Lung microvascular endothelial cell (primary cell): ENCODE measurements at places on chromosomes 2 and 18. TPM values are rescaled to one million over a fixed set of nuclear protein-coding genes. Genes with fewer than 3 reads are reported as not detected.

The MAPRE3 gene
- 0.65 and 0.79 TPM in 2 replicates for total RNA-seq

The DQX1 gene
- total RNA-seq = not detected in 2 replicates

The LAMA3 gene
- 2.4 and 2.8 TPM in 2 replicates for total RNA-seq

The MDH1B gene
- under 0.01 TPM in 1 of 2 replicates, not detected in the other for total RNA-seq

The STPG4 gene
- 0.20 TPM in 1 of 2 replicates, not detected in the other for total RNA-seq

The SEMA4F gene
- total RNA-seq = 1.8 and 2.2 TPM in 2 replicates

The COLEC12 gene
- total RNA-seq = 33.8 and 104 TPM in 2 replicates

The C2orf92 gene
- total RNA-seq = 0.79 and 1.1 TPM in 2 replicates

- no peak for DNase-seq
Observed at GRCh38 chr2:205034034-205034433, 488.8 kb downstream of the PARD3B start.

- DNase-seq = no peak
Observed at GRCh38 chr18:2933995-2934394, 78.9 kb downstream of the LPIN2 start.

DNA sequence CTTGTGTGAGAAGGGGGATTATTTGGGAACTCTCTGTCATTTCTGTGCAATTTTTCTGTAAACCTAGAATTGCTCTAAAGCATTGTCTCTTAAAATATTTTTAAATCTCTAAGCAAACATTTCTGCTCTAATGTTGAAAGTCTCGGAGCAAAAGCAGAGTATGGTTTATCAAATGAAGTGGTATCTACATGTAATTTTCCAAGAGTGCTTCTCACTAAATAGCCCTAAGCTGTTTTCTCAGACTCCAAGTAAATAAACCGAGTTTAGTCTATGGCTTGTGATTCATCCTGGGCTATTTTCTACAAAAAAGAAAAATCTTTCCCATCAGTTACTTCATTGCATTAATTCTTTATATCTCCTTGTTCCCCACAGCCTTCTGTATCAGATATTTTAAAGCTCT is 90.8 kb downstream of the METTL4 start:
- DNase-seq = no peak

DNA sequence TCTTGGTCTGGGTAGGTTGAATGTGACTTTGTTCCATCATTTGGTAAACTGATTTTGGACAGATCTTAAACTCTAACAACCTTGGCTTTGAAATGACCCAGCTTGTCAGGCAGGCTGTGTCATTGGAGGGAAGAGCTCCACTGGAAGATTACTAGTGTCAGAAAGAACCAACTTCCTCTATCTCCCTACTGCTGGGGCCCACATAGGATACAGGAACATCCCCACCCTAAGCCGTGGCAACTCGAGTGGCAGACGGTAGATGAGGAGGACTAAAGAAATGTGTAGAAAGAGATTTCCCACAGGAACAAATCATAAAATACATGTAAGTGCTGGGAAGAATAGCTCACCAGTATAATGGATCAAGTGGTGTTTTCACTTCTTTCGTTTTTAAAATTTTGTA is 4.3 kb upstream of the G6PC2 start:
- DNase-seq = no peak

DNA sequence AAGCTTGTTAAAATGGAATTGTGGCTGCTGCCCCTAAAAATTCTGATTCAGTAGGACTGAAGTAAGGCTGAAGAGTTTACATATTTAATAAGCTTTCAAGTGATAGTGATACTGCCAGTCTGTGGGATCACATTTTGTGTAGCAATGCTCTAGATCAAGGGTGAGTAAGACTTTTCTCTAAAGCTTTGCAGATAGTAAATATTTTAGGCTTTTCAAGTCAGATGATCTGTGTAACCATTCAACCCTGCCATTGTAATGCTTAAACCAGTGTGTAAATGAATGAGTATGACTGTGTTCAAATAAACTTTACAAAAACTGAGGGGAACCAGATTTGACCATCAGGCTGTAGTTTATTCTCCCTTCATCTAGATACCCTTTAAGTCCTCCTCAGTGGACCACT is 92.7 kb downstream of the PIK3C3 start:
- no peak for DNase-seq

DNA sequence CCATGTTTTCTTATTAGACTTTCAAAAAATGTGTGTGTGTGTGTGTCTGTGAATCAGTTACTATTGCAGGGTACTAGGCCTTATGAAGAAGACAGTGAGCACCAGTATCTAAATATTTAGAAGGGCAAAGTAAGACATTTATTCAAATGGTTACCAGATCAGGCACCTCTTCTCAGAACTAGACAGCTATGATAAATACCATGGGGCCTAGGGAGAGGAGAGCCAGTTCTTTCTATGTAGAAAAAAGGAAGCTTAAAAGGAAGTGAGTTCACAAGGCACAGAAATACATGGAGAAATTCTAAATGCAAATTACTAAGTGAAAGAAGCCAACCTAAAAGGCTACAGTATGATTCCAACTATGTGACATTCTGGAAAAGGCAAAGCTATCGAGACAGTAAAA is 261.3 kb downstream of the SOX11 start:
- no peak for DNase-seq

GRCh38 chr2:10377052-10377746 is 70.9 kb downstream of the ODC1 start:
- DNase-seq = no peak

DNA sequence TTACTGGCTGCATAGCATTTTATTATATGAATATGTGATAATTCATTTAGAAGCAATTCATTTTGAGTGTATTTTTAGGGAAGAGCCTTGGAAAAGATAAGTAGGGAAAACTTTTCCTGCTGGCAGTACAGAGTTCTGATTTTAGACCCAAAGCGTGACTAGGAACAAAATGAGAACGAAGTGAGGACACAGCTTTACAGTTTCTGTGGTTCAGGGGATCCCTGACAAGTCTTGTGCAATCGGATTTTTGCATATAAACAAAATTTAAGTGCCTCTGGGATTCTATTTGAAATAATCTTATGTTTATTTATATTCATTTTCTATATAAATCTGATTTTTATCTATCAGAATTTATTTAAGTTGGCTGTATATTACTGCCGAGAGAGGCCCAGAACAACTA is 389.1 kb downstream of the LRRTM1 start:
- DNase-seq = no peak

DNA sequence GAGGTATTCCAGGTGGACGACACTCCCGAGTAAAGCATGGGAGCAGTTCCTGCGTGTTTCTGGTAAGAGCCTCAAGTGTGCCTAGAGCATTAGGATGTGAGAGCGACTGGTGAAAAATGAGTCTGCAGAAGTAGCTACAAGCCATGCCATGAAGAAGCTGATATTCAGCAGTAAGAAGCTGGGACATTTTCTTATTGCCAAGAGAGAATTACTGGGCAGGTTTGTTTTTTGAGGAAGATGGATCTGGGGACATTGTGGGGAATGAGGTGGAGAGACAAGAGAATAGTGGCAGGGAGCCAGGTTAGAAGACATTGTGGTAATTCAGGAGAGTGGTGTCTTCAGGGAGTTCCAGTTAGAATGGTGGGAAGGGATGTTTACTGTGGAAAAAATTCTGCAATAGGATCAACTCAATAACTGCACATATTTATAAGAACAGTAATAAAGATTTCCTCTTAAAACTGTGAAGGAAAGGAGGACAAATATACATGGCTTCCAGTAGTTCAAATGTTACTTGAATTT is 38.2 kb downstream of the CRIM1 start:
- DNase-seq = peak; percentile 51

DNA sequence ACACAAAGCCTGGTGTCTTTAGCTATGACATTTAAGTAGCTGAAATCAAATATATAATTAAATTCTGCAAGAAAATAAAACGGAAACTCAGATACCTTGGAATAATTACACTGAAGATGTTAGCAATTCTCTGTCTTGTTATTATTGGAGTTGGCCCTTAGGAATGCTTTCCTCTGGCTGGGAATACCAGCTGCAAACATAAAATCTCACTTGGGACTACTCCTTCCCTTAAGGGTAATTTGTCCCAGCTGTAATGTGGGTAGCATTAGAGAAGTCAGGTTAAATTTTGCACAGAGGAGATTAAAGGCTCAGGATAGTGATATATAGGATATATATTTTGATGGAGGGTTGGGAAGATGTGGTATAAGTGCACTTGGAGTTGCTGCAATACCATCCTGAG is 37.3 kb upstream of the GRP start:
- no peak for DNase-seq

DNA sequence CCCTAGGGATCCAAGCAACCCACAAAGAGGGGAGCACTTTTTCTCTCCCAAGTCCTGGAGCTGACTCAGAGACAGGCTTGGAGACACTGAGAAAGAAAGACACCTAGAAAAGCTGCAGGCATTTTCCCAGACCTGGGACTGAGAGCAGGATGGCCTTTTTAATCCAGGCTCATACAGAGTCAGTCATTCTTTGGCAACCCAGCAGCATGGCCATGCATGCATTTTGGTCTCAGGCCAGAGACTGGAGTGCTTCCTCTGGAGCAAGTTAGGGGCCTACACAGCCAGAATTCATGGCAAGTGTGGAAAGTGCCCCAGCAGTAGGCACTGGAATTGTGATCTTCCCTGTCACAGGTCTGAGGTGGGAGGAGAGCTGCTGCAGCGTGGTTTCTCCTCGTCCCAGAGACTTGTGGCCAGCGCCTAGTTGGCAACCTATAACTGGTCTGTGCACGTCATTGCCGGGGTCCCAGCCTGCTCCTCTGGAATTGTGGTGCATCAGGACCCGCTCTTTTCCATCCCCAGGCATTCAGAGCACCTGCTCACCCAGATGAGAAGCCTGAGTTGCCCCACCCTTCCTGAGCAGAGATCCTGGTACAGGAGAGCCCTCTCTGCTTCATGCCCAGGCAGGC is 231.9 kb upstream of the RAB6C start:
- DNase-seq = no peak

DNA sequence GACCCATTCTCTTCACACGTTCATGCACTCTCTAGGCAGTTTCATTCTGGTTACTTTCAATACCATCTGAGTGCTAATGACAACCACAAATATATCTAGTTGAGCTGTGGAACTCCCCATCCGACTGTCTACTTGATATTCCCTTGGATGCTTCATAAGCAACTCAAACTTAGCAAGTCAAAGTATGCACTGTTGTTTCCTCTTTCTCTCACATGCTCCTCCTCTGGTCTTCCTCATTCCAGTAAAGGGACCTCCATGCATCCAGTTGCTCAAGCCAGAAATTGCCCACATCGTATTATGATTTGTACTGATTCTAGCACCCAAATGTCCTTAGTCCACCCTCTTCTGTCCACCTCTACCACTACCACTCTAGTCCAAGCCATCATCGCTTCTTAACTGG is 22.3 kb downstream of the SEMA4F start:
- no peak for DNase-seq

DNA sequence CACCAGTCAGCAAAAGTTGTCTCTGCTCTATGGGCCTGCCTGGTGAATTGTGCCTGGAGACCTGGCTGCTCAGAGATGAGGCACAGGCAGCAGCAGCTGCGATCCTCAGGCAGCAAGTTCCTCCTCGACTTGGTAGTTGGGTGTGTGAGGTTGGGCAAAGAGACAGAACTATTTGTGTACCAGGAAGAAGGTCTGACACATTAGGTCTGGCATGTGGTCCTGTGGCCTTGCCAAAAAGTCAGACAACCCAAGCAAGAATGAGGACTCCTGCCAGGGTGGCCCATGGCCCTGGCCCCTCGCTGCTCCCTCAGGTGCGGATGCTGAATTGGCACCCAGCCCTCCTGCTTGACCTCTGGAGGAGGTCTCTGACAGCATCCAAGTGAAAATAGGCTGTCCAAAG is 192.7 kb downstream of the DYSF start:
- peak; percentile 42 for DNase-seq

DNA sequence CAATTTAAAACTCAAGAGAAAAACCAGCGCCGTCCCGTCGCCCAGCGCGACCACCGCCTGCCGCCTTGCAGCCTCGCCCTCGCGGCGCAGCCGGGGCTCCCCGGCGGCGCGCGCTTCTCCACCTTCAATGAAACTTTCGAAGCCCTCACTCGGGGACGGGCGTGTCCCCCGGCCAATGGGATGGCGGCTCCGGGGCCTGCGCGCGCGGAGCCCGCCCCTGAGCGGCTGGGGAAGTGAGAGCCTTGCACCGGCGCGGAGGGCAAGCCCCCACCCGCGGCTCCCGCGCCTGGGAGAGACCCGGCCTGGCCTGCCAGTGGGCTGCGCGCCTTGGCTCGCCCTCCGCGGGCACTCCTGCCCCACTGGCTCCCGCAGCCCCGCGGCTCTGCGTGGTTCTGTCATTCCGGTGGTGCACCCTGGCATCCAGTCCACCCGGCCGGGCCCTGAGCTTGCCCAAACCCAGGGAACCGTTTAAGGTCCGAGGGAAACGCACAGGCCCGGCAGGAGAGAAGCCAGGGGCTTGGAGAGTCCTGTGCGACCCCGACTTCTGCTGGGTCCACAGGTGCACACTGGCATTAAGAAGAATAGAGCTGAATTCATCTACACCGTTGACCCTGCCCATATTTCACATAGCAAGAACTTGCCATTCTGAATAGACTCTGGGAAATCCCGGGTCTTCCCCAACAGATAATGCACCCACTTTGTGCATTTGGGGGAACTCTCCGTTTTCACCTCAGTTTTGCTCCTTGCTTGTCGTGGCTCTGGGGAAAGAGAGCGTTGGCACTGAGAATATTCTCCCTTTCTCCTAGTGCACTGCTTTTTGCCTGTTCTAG is at the start of gene PIEZO2:
PIEZO2 (minus strand) TSS at position 129 of the 830 bp plus-strand sequence. CDS start 981 bp downstream, outside the sequence.
- peak; percentile 41 for DNase-seq

GRCh38 chr18:36688020-36688965 is 140.5 kb downstream of the TPGS2 start:
- DNase-seq = peak; percentile 77

DNA sequence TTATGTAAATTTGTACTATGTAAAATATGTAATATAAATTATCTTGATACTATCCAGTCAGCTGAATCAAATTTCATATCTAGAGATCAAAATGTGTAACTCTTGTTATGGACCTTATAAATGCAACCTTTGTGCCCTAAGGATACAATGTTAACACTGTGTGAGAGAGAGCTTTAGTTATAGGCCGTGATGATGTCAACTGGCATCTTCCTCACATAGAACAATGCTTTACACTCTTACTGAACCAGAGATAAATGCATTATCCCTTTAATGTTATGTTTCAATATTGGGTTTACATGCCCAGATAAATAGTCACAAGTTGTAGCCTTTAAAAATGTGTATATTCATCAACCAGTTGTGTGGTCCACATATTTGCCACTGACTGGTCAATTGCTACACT is 115.1 kb downstream of the KCNJ3 start:
- no peak for DNase-seq

DNA sequence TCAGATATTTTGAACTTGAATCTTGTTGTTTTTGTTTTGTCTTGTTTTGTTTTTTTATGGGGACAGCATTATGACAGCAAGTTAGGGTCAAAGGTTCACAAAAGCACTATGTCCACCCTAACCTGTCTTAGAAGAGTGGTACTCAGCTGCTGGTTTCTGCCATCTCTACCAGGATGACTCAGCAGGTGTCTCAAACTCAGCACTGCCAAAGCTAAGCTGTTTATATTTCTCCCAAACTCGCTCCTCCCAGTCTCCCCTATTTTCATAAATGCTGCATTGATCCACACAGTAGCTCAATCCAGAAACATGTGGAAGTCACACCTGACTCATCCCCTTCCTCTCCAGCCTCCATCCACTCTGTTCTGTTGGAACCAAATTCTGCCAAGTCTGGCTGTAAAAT is 134.9 kb downstream of the ZBTB7C start:
- DNase-seq = no peak
